ENCODE measurements at places on chromosomes 2 and 18.
A peak's percentile ranks its signal among the peaks of the same experiment; 100 is the strongest.

DNA sequence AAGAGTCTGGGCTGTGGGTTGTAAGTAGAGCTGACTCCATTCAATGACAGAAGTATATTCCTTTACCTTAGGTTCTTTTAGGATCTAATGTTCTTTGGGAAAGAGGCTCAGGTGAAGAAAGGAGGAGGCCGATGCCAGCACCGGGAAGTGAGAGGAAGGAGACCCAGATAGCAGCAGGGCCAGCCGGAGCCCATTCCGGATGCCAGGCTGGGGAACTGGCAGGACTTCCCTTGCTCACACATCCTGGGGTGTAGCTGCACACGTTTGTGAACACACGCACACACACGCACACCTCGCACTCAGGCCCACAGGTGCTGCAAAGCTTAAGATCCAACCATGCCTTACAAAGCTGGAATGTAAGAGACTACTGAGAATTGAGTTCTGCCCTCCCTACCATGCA is 95.8 kb upstream of the SMAD2 start:
- DNase-seq = no peak

DNA sequence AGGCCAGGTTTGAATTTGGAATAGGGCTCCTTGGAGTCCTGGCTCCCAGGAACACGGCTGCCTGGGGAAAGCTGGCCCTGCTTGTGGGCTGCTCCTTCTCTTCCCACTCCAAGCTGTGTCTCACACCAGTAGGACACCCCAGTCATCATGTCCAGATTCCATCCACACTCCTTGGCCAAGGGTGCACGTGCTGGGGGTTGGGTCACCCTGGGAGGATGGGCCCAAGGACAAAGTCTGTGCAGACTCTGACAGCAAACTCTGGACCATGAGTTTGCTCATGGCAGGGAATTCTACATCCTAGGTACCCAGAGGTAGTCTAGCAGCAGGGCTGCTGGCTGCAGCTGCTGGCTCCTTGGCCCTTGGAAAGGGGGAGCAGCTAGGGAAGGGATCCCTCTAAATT is 102.4 kb upstream of the EPAS1 start:
- no peak for DNase-seq

DNA sequence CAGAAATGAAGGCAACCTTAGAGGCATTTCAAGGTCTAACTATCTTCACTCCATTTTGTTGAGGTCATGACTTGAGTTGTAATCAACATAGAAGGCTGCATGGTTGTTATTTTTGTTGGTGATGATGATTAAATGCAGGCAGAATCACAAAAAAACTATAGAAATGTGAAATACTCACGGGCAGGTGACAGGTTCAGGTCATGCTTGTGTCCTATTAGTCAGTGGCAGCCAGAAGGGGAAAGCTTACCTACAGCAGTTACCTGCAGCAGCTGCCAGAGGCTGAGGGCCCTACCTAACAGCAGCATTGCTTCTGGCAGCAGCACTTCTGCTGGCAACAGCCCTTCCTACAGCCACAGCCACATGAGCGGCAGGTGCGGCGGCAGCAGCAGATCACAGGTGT is 394 bp downstream of the SCYGR3 start:
- DNase-seq = no peak

GRCh38 chr2:199940373-199940772 is 14.9 kb downstream of the TYW5 start:
- DNase-seq = no peak

DNA sequence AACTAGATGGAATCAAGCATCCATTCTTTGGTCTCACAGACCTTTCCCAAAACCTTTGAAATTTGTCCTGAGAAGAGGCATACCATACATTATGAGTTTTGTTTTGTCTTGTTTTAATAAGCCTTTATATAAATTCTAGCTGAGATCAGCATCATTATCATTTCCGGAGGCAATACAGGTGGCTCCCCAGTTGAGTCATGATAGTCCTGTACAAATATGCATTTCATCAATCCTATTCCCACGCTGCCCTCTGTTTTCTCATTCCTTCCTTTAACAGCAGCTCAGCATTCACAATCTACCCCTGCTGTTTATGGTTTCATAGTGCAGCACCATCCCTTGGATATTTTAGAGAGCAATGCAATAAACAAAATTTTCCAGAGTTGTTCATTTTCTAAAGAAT is 216.7 kb downstream of the TXNL1 start:
- no peak for DNase-seq

DNA sequence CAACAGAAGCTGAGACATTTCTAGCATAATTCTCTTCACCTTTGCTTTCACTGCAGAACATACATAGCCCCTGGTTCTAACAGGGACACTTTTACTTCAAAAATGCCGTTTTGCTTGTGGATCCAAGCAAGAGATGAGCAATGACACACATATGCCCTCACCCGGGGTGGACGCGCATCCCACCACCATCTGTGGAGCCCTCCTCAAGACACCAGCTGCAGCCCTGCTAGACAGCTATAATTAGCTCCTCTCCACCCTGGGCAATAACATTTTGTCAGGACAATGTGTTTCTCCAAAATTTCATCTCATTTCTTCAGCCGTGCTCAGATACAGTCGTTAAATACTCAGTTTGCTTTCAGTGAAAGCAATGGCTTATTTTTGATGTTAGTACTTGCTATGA is 368.7 kb upstream of the RAB6C start:
- DNase-seq = no peak

DNA sequence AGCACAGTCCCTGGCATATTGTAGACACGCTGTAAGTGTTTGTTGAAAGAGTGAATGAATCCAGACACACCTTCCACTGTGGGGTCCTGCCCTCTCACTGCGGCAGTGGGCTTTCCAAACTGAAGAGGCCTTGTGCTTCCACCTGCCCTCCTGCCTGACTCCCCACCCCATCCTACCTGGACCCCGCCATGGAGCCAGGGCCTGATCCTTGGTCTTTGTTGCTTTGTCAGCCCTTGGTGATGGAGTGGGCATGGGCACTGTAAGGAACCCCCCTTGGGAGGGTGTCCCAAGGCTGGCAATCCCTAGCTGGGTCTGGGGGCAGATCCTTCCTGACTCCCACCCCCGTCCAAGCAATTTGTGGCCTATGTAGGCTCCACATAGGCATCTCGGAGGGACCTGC is 33.1 kb downstream of the KLHL29 start:
- no peak for DNase-seq

- DNase-seq = no peak
These were observed 33.0 kb downstream of the KCNIP3 start for GRCh38 chr2:95329891-95330793.

- DNase-seq = no peak
These were observed 297.6 kb upstream of the SKOR2 start for GRCh38 chr18:47549021-47549540.

GRCh38 chr2:226037526-226037925 is 638.0 kb downstream of the NYAP2 start:
- DNase-seq = no peak

DNA sequence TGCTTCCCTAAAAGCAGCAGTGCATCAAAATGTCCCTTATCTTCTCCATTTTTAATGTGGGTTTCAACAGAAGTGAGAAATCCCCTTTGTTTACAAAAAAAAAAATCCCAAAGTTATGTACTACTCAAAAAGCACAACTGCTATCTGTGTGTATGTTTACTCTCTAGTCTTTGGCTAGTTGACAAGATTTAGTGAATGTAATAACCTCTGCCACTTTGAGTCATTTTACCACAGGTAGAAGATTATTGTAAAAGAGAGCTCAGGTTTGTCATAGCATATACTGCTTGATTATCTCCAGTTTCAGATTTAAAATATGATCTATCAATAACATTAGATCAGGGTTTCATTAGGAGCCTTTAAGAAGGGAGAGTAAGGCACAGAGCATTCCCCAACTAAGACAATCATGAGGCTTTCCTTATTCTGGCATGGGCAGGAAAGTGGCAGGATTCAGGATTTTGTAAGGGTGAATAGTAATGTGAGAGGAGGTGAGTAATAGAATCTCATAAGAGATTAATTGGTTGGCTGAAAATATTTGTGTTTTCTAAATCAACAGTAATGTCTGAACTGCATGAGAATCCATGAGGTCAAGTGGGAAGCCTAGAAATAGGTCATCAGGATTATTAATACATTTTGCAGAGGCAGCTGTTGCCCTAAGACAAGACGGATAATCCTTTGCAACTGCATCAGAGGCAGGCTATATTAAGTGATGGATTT is 1780.3 kb upstream of the LRRTM1 start:
- DNase-seq = no peak

DNA sequence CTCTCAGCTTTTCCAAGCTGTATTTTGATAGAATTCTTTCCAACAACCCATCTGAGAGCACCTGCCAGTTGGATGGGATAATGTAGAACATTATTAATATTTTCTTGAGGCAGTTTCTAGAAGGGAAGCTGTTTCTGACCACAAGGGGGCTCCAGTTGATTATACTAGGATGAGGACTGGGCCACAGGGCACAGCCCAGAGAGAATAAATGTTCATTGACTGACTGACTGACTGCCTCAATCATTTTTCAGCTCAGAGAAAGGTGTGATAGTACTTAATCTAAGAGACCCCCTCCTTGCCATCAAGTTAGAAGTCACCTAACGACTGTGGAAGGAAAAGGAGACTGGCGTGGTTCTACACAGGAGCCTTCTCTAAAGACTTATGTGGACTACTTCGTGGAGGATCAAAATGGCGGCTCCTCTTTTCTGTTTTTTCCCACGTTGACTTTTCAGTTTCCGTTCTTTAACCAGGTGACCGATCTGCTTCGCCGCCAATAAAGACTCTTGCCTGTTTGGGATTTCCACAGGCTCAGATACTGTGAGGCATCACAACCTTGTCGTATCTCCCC is 31.9 kb upstream of the CREG2 start:
- DNase-seq = peak; percentile 48

GRCh38 chr2:234437642-234438304 is 59.1 kb downstream of the ARL4C start:
- DNase-seq = no peak

Measured in stimulated activated CD4-positive, alpha-beta T cell treated with anti-CD3 and anti-CD28 coated beads, Interleukin-1b, Interleukin-23, amount 100 ng/mL, for 48 hours (primary cell).